ENCODE measurements at places on chromosomes 2 and 18.

- no peak for DNase-seq
Observed at GRCh38 chr2:83782122-83782521, 677.0 kb downstream of the SUCLG1 start.

DNA sequence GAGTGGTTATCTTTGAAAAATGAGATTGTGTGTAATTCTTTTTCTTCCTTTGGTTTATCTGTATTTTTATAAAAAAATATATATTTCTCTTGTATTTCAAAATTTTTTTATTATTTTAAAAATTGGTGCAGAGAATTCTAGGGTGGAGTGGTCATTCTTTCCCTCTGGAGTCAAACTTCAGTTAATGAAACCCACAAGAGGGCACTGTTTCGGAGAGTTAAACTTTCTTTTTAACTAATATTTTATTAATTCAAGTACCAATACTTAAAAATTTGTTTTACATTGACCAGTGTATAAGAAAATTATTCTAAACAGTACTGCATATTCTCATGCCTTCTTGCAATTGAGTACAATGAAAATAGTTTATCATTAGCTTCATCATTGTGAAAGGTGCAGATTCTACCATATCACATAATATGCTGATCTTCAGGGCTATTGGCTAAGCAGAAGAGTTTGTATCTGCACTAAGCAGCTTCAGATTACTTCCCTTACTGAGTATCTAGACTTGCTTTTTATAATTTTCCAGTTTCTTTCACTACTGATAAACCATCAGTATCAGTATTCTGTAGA is 50.1 kb downstream of the HS1BP3 start:
- DNase-seq: no peak

- no peak for DNase-seq
Observed at GRCh38 chr2:177325554-177325953, 61.0 kb upstream of the NFE2L2 start.

DNA sequence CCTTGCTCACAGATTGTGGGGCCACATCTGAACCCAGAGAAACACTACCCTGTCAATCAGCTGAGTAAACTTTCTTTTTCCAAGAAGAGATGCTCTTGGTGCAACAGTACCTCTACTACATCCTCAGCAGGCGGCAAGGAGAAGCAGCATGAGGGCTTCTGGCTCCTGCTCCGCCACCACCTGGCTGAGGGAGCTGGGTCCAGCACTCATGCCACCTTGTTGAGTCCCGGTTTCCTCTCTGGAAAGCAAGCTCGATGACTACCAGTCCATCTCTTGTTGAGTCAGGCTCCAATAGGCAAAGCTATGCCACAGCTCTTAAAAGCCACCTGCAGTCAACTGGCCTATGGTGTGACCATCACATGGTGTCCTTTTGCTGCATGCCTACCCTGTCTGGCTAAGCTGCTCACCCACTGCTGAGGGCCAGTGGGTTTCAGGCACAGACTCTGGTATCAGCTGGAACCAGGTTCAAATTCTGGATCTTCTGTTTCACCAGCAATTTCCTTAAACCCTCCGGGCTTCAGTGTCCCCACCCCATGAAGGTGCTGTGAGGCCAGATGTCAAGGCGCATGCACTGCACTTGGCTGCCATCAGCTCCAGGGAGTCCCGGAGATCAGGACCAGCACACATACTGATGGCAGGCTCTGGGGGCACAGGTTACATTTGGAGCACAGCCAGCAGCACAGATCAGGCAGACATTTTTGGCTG is 42.5 kb upstream of the ACAA2 start:
- no peak for DNase-seq

GRCh38 chr2:190978389-190979053 is 35.5 kb downstream of the STAT1 start:
- no peak for DNase-seq

DNA sequence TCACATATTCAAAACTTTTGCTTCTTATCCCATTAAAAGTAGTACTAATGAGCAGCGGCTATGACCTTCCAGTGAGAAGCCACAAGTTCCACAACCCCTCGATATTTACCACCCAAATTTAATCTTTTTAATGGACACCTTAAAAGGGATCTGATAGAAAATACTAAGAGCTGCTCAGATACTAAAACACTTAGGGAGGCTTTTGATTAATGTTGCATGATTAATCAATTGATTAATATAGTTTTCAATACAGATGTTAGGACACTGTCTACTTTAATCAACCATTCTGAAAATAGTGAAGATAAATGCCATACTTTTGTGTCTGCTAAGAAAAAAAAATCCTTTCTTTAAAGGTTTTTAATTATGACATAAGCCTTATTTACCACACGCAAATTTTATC is 1312.8 kb upstream of the ACVR2A start:
- no peak for DNase-seq
